ENCODE measurements at places on chromosomes 2 and 18.

DNA sequence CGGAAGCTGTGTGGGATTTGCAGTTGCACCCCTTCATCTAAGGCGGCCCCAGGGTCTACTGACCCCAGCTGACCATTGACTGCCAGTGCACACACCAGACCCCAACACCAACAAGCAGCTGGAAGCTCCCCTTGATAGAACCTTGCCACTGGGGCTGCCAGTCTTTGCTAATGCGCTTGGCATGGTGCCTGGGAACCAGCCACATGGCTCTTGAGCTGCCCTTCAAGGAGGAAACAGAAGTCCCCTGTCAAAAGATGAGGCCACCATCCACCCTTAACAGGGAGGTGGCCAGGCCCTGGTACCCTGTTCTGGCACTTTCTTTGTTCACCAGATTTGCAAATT lies 8.6 kb downstream of the ALPI start:
- no peak for DNase-seq

- DNase-seq: no peak
Measured at GRCh38 chr2:237511433-237511832, 24.4 kb downstream of the MLPH start.

DNA sequence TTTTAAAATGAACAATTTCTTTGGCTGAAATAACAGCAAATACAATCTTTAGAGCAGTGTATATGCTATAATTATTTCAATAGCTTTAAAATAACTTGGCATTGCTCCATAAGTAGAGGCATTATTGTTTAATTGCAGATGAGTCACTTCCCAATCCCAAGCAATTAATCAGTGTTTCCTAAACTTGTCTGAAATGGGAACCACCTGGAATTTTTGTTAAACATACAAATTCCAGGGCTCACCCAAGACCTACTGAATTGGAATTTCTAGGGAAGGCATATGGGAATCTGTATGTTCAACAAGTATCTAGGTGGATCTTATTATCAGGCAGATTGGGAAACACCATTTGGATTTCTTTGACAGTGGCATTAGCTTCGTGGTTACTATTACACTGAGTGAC lies 27.1 kb upstream of the FMNL2 start:
- no peak for DNase-seq

GRCh38 chr18:36012891-36013290 lies 40.4 kb downstream of the RMP24 start:
- no peak for DNase-seq

DNA sequence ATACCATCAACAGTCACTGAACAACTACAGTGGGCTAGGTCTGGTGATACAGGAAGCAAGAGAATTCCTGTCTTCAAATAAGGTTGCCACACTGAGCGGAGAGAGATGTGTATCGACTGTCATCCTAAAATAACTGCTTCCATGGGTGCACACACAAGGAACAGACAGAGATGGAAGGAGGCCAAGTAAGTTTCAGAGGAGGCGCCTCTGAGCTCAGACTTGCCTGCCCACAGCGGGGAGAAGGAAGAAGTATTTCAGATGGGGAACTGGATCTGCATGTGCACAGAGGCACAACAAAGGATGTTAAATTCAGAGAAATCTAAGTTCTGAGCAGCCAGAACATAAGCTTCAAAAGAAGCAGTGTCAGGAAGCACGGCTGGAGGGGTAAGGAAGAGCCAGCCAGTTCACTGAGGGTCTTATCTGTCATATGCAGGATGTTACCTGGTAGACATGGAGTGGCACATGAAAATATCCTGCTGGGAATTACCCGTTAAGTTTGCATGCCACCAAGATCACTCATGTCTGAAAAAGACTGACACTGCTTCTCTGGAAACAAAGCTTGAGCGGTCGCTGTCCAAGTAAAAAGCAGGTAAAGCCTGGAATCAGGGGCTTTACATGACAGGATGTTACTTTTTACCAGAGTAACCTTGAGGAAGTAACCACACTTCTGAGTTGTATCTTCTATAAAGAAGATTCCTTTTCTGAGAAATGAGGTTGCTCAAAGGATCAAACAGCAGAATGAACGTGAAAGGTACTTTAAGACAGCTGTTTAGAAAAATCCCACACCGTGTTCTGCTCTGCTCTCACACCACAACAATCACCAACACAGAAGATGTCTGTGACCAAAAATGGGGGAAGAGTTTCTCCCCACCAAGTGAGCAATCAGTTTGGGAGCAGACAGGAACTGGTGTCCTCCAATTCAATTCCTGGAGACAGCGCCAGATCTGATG lies 260.2 kb downstream of the NBAS start:
- no peak for DNase-seq

DNA sequence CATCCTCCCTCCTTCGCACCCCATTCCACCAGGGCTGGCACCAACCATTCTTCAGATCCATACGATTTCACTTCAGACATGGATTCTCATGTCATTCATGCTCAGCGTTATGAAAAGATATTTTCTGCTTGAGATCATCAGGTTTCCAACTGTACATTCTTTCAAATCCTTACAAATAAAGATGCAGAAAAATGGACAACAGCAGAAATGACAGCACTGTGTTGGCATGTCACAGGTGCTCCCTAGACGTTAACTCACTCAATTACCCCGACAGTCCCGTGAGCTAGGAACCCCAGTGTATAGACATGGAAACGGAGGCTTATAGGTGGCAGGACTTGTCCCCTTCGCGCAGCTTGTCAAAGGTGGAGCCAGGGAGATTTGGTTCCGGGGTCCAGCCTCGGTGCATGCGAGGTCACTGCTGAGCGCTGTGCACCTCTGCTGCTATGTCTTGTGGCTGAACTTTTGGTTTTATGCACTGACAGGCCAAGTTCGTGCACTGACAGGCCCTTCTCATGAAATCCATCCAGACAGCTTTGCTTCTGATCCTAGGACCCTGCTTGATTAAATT lies 17.7 kb downstream of the FHL2 start:
- no peak for DNase-seq

DNA sequence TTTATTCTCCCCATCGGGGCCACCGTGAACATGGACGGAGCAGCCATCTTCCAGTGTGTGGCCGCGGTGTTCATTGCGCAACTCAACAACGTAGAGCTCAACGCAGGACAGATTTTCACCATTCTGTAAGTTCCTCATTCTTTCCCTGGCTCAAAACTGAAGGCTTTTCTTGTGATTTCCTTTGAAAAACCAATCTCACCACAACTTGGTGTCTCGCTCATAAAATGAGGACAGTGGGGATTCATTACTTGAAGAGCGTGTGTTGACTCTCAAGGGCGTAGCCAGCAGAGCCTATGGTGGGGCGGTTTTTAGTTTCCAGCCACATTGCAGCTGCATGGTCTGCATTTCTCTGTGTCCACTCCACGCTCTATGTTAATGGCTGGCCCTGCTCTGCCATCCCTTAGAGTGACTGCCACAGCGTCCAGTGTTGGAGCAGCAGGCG lies 29.0 kb downstream of the SLC1A4 start:
- DNase-seq: no peak

- DNase-seq: no peak
Measured at GRCh38 chr2:201858281-201859184, 52.2 kb downstream of the CDK15 start.

DNA sequence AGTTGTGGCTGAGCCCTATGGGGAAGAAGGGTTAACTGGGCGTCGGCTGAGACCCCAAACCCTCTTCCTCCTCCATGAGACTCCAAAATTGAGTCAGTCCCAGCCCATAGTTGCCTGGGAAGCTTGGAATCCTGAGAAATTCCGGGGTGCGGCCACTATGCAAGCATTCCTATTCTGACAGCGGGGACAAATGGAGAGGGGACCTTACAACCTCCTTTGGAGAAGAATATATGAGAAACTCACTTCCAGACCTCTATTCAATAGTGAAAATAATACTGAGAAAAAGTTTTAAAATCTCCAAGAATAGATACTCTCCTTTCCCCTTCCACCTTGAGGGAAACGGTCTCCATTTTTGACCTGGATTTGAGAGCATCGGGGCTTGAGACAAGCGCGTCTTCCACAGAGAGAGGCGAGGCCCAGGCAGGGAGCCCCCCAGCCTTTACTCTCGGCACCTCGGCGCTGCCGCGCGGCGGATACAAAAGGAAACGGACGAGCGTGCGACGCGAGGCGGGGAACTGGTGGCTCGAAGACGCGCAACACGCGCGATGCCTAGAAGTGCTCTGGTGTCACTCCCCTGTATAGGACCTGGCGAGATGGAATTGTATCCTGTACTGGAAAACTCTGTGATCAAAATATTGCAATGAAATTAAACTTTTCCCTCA lies 11.1 kb downstream of the NR4A2 start:
- DNase-seq: no peak

GRCh38 chr2:196520605-196521004 lies 118.9 kb upstream of the CCDC150 start:
- no peak for DNase-seq

DNA sequence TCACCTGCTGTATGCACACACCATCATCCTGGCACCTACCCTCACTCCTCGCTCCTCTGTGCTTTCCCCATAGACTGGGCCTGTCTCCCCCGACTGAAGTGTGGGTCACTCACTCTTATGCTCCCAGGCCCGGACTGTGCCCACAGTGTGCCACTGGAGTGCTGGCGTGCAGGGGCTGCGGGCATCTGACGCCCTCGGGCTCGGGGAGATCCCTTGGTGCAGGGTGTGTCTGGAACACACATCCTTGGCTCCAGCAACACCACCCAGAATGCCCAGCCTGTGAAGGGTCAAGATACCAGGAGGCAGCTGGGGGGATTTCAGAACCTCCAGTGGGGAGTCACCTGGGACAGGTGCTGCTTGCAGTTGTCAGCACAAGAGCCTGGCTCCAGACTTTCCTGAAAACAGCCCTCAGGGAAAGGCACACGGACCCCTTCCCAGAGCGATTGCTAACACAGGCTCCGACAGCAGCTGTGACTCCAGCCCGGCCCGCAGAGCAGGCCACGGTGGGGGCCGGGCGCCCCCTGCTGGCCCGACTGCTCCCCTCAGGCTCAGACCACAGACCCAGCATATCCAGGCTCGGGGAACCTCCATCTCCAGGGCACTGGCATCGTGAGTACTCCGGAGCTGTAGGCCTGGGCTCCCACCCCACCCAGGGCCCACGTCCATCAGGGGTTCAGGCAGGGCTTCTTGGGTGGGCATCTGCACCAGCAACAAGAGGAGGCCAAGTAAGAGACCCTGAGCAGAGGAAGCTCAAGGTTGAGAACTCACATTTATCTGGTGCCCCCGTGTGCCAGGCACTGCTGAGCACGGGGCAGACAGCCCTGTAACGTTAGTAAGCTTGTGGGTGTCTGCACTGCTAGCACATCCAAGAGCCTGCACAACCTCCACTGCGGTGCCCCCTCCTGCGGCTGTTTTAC lies 8.6 kb downstream of the HS1BP3 start:
- peak; percentile 34 for DNase-seq

- DNase-seq: no peak
Measured at GRCh38 chr18:76476665-76477561, 18.1 kb downstream of the ZNF516 start.

- no peak for DNase-seq
Measured at GRCh38 chr2:69780921-69781320, 39.0 kb downstream of the ANXA4 start.

DNA sequence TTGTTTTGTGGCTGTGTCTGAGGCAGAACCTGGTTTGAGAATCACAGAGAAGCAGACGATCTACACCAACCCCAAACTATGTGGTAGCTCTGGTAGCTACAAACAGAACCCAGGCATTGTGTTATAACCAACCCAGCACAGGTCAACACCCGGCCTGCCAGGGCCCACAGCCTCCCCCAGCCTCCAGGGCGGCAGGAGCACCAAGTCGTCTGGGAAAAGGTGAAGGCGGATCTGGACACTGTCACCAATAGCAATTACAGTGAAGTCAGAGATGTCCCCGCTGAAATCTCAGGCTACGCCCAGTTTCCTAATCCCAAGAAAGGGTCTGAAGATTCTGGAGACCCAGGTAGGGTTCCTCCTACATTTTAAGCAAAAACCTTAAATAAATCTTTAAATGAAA lies 3.6 kb downstream of the HJURP start:
- DNase-seq: no peak

GRCh38 chr18:3663870-3664512 lies 214.0 kb downstream of the TGIF1 start:
- DNase-seq: no peak

GRCh38 chr2:66456183-66457041 lies 21.5 kb downstream of the MEIS1 start:
- no peak for DNase-seq

- no peak for DNase-seq
Measured at GRCh38 chr2:62831729-62832128, 126.2 kb downstream of the EHBP1 start.
